Left ventricle myocardium superior (tissue), 1 donor: ENCODE measurements at places on chromosomes 6 and 20. TPM values are rescaled to one million over a fixed set of nuclear protein-coding genes. Genes with fewer than 3 reads are reported as not detected.

DNA sequence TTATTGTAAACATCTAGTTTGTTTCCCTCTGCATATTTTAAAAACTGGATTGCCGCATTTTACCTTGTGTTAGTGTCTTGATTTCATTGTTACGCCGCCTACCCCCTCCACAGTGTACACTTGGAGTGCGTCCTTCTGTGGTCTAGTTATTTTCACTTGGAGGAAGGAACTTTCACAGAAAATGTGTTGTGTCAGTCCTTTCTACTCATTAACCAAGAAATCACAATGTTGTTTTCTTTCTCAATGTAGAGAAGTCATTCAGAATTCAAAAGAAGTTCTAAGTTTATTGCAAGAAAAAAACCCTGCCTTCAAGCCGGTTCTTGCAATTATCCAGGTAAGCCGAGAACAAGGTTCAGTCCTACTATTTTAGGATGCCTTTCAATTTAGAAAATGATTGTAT is 10.3 kb downstream of the MTHFD1L start:
- DNase-seq: no peak

DNA sequence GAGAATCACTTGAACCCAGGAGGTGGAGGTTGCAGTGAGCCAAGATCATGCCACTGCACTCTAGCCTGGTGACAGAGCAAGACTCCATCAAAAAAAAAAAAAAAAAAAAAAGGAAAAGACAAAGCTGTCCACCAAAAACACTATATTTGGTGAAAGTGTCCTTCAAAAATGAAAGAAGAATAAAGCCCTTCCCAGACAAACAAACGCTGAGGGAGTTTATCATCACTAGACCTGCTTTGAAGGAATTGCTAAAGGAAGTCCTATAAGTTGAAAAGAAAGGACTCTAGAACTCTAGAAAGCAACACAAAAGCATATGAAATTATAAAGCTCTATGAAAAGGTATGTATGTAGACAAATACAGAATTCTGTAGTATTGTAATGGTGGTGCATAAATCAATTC is 98.8 kb downstream of the SEL1L2 start:
- no peak for DNase-seq

Gene DEFB124
- not detected for total RNA-seq

Gene MLN
- total RNA-seq: not detected
